RKO (cell line): ENCODE measurements at places on chromosomes 11 and 22.

DNA sequence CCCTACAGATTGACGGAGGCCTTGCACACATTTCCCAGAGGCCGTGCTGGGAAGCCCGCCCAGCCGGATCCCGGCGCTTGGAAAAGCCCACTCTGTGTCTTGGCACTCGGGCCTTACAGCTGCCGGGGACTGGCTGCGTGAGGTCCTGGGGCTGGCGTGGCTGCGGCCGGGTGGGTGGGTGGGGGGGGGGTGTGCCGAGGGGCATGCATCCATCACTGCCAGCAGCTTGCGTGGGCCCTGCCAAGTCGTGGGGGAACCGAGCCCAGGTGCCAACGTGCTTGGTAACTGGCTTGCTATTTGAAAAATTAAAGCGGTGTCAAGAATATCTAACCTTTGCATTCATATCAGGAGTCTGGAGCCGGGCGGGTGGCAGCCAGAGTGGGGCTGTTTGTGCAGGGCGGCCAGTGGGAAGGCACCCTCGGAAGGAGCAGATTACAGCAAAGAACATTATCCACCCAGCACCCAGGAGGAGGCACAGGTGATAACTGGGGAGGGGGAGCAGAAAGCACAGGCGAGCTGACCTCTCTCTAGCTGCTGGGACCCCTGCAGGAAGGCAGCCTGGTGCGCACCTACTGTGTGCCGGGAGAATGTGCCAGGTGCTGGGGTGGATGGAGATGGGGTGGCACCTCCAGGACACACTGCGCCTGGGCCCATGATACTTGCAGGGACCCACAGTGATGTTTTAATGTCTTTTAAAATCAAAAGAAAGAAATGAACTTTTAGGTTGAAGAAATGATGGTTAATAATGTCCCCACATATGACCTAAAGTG lies 28.5 kb upstream of the SMIM38 start:
- DNase-seq = no peak

GRCh38 chr11:28517621-28518020 lies 409.4 kb downstream of the METTL15 start:
- DNase-seq = no peak

- peak; percentile 29 for DNase-seq
Observed at GRCh38 chr22:43007519-43008102, 7.3 kb downstream of the PACSIN2 start.

DNA sequence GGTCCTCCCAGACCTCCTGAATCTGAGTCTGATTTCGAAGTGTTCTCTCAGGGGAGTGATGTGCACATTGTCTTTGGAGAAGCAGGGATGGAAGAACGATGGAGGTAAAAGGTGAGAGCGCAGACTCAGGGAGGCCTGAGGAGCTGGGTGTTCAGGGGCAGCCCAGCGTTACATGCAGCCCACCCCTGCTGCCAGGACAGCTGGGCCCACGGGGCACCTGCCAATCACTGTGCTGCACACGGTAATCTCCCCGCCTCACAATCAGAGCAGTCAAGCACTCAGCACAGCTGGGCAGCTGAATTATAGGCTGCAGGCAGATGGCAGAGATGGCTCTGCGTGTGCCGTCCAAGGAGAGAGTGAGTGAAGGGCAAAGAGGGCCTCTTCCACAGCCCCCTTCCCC lies 17.9 kb upstream of the HTR3A start:
- DNase-seq = no peak

DNA sequence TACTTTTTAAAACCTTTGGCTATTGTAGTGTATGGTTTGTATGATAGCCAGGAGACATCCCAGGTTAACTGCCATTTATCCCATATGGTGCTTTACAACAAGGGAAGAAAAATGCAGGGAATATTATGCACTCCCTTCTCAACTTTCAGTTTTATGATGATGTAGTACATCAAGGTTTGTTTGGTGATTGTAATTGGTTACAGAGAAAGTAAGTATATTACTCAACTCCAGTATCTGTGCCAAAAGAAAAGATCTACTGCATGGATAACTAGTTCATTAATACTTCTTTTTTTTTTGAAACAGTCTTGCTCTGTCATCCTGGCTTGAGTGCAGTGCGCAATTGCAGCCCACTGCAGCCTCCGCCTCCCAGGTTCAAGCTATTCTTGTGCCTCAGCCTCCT lies 65.3 kb downstream of the BCL2L13 start:
- no peak for DNase-seq

- no peak for DNase-seq
Observed at GRCh38 chr11:11468954-11469353, 115.9 kb upstream of the CSNK2A3 start.

DNA sequence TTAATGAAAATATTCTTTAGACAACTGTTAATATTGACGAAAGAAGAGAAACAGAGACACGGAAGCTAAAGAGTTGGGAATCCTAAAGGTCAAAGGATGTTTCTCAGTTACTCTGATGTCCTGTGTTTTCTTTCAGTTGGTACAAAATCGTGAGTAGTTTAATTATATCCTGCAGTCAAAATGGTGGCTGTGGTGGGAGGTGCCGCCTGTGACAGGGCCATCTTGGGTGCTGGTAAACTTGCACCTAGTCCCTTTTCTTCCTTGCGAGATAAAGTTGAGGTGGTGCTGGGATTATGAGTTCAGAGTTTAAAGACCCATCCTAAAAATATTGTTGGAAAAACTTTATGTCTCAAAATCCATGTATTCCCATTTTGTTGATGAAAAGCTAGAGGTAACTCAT lies 2.2 kb downstream of the CECR2 start:
- no peak for DNase-seq

DNA sequence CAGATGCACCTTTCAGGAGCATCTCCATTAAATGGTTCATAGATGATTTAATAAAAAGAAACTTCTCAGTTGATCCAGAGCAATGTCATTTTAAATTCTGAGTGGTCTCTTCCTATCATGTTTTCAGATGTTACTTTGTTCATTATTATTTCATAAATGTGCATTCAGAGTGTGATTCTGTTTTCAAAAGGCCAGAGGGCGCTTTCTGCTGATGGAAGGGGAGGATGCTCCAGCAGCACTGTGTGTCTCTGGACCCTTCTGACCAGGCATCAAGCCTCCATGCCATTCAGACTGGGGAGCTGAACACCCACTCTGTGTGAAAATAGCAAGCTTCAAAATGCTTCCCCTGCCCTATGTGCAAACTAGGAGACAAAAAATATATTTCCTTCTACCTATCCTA lies 23.9 kb upstream of the CRTAM start:
- no peak for DNase-seq

GRCh38 chr11:61476371-61476770 lies 32.2 kb upstream of the LRRC10B start:
- no peak for DNase-seq
